Stimulated activated CD4-positive, alpha-beta T cell treated with anti-CD3 and anti-CD28 coated beads, Interleukin-4, amount 100 ng/mL, for 1 hour (primary cell): ENCODE measurements at places on chromosomes 6 and 20.

DNA sequence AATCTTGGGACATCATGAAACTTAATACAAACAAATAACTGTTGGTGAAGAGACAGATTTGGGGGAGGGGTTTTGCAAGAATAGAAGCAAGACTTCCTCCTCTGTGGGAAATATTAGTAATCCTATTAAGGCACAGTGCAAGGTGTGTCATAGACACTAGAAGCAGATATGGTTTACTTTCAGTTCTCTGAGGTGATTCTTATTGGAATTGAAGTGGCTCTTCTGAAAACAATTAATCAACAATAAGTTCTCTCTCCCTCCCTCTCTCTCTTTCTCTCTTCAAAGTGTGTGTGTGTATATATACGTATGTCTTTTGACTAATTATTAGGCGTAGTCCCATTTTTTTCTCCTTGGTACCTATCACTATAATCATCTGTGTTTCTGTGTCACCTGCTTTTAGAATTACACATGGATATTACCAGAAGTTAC is 99.8 kb downstream of the HIVEP2 start:
- no peak for DNase-seq

DNA sequence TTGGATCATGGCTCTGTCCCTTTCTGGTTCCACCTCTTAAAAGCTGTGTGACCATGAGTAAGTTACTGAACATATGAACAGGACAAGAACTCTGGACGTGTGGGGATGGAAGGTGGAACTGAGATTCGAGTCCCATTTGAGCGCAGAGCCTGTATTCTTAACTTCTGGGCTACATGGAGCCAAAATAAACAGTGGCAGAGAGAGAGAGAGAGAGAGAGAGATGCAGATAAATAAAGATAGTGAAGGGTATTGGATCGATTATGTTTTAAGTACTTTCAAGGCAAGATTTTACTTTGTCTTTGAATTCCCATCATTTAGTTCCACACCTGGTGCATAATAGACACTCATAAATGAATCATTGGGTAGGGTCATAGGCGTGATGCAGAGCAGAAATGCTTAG is 39.7 kb downstream of the SLC35D3 start:
- no peak for DNase-seq

DNA sequence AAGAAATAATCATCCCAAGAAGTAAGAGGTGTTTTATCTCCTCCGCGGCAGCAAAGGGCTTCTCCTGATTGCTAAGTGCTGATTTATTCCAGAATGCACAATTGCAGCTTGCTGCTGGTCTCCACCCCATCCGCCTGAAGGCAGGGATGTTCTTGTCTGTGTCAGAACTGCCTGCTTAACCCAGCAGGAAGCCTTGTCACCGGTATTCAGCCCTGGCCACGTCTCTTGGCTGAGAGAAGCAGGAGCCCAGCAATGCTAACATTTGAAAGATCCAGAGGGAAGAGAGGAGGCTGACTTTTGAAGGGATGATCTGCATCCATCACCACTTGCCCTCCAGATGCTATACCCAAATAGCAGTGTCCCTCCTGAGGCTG is 4.2 kb downstream of the SCML4 start:
- peak; percentile 8 for DNase-seq

- no peak for DNase-seq
Observed at GRCh38 chr6:170229851-170230519, 60.9 kb downstream of the DLL1 start.

DNA sequence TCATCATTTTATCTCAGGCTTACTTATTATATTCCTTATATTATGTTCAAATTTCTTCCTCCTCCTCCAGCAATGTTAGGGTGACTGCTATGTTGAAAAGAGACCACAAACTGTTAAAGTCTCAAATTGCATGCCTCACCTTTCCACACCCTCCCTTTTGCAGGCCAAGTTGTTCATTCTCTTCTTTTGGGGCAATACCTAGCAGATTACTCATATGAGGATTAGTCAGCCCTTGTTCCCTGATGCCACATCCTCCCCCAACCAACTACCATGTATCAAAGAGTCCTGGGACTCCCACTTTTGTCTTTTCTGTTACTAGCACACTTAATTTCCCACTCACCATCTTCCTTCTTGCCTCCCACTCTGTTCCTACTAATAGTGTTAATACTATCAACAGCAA is 434.7 kb downstream of the BCKDHB start:
- no peak for DNase-seq
